ENCODE measurements at places on chromosomes 3 and 15. TPM values are rescaled to one million over a fixed set of nuclear protein-coding genes. Genes with fewer than 3 reads are reported as not detected.

Gene MAGEL2
- 13.1 TPM for total RNA-seq

Gene GOLGA6D
- not detected for total RNA-seq

Gene TCAIM
- total RNA-seq, result 25.3 TPM

Gene PLSCR5
- not detected for total RNA-seq

DNA sequence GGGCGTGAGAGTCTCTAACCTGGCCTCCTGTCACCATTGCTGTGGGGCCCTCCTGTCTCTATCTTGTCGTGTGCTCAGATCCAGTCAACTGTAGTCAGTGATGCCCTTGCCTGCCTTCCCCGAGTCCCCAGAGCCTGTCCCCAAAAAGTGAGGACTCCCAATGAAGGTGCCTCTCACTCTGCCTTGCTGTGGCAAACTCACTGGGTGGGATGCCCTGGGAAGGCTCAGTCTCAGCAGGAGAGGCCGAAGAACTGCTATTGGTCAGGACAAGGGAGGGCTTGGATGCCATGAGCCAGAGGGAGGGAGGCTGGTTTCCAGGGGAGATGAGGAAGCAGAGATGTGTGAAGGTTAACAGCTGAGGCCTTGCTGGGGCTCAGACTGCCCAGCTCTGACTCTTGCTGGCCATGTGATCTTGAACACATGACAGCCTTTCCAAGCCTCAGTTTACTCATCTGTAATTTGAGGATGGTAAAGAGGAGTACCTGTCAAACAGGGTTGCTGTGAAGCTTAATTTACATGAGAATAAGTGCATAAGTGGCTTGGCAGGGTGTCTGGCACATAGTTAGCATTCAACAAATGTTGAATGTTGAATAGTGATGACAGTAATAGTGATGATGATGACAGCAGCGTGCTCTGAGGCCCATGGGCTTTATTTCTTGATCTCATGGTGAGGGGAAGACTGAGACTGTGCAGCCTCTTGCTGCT is 8.2 kb downstream of the KY start:
- DNase-seq, result no peak

- DNase-seq, result no peak
These were observed 270.6 kb upstream of the DPPA4 start for GRCh38 chr3:109607897-109608296.

DNA sequence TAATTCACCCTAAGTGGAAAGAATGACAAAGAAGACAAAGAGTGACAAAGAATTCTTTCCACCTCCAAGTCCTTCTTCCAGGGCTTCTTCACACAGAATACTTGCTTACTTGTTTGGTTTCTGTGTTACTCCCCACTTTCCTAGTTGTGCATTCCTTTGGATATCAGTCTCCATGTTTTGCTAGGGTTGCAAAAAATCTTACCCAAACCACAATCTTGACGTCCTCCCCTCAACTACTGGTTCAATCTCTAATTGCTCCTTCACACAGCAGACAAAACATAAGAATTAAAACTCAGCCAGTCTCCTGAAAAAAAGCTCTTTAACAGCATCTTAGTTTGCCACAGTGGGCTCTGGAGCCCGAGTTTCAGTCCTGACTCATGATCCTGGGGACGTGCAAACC is 297.6 kb upstream of the CHRNA7 start:
- no peak for DNase-seq

DNA sequence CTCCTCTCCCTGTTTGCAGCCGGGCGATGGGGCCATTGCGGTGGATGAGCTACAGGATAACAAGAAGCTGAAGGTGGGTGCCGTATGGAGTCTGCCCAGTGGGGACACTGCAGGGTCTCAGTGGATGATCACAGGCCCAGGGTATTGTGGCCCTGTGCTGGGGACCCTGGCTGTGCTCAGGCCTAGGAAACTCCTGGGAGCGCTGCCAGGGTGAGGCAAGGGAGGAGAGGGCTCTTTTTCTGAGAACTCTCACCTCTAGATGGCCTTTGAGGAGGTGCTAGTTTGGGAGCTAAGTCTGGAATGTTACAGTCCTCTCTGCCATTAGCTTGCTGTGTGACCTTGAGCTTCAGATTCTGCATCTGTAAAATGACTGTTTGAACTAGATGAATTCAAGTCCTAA is 16.4 kb downstream of the SLC24A1 start:
- DNase-seq, result no peak

GRCh38 chr15:93043621-93044300 is 45.2 kb downstream of the RGMA start:
- no peak for DNase-seq
